Hepatocyte (in vitro differentiated cells): ENCODE measurements at places on chromosomes 6 and 20. TPM values are rescaled to one million over a fixed set of nuclear protein-coding genes. Genes with fewer than 3 reads are reported as not detected.

RBM38 gene
- 16.1 and 18.1 TPM in 2 replicates for total RNA-seq

DNA sequence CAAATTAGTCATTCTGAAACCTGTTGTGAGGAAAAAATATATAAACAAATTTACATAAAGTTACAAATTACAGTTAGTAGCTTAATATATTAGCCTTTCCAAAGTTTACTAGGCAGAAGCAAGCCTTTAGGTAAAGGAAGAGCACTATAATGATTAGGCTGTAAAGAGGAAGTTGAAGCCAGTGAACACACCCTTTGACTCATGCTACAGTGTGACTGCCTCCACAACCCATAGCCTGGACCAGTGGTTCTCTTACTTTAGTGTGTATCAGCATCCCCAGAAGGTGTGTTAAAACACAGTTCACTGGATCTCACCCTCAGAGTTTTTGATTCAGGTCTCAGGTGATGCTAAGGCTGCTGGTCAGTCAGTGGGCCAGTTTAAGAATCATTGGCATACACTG lies 91.4 kb upstream of the DEFB112 start:
- no peak for DNase-seq

- DNase-seq: peak; percentile 21
Measured at GRCh38 chr6:144415014-144415413, 129.9 kb downstream of the UTRN start.

- no peak for DNase-seq
Measured at GRCh38 chr6:111609028-111609820, 3.5 kb upstream of the TRAF3IP2 start.

DAAM2 gene
- total RNA-seq: 11.4 and 15.1 TPM in 2 replicates

DNA sequence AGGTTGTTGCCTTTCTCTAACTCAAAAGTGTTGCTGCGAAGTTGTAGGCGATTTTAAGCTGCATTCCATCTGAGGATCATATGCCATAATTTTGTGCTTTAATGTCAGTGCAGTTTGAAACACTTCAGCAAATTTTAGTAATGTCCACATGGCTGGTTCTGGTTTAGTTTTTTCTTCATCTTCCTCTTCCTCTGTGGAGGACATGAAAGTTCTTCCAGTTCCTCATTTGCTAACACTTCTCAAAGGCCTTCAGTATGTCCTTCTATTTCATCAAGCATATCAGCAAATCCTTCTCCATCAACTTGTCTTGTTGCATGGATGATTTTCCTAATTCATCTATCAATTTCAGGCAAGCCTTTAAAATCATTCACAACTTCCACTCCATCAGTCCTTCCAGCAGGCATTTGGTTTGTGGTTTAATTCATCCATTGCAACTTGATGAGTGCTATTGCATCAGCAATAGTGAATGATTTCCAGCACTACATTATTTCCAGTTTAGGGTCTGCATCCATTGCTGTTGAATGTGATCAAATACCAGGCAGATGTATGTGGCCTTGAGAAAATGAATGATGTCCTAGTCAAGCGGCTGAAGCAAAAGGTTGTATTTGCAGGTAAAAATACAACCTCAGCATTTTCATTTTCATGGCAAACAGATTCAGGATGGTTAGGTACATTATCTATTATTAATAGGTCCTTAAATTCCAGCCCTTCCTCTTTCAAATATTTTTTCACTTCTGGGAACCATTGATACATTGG lies 20.2 kb downstream of the SHLD1 start:
- no peak for DNase-seq

BFSP1 gene
- 2.0 and 2.4 TPM in 2 replicates for total RNA-seq

DNA sequence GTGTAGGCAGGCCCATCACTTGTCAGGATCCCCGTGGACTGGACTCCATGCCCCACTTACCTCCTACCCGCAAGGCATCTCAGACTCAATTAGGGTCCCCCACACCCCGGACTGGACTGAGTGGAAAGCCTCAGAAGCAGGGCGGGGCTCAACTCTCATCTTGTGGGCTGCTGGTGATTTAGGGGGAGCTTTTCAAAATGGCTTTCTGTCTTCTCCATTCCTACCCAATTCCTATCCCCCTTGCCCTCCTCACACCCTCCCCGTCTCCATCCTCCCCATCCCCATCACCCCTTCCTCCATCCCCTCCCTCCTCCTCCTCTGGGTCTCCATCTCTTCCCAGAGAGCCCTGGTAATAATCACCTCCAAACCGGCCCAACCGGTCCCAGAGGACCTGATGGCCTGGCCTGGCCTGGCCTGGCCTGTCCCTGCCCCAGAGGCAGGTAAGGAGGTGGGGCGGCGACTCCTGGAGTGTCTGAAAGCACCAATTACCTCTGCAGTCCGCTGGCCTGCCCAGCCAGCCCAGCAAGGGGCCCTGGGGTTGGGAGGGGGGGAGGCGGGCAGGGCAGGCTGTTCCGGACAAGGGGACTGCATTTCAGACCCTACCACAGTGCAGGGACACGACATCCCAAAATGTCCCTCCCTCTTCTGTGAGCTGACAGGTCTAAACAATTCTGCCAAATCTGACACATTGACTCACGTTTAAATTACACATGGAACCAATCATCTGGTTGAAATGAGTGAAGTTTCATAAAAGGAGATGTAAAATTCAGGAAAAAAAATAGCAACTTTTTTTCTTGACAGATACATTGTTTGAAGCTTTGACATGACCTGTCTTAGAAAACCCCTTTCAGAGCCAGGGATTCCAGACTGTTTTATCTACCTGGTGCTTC lies 24.8 kb downstream of the MAFB start:
- DNase-seq: no peak

DNA sequence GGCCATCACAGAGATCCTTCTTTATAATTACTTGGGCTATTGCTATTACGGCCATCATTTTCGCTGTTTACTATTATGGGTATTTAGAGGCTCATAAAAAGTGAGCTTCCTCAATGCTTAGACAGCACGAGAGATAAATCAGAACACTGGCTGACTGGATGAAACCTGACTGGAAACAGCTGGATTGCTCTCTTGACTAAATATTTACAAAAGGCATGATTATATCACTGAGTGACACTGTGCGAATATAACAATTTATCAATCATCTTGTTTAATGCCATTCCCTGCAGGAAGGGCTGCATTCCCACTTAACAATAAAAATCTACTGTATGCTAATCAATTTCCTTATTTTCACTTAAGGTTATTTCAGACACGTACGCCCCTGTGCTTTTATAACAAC lies 260.1 kb upstream of the ARID1B start:
- DNase-seq: peak; percentile 35

DNA sequence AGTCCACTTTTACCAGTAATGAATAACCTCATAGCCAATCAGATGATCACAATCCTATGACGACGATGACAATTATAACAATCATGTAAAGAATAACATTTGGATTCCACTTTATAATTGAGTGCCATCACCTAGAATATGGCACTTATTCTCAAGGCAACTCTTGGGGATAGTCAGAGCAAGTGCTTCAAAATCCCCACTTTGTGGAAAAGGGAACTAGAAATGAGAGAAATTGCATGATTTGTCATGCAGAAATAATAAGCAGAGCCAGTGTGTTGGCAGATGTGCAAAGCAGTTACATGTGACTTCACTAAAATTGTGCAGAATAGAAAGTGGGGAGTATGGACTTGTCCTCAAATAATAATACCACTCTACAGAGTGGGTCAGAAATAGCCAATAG lies 41.3 kb downstream of the FRK start:
- DNase-seq: no peak

- no peak for DNase-seq
Measured at GRCh38 chr6:44275749-44276648, 5.7 kb downstream of the TMEM151B start.
